Stimulated activated naive CD4-positive, alpha-beta T cell (primary cell): ENCODE measurements at places on chromosomes 5 and 9.

- DNase-seq = no peak
These were observed 354.6 kb downstream of the LRRC70 start for GRCh38 chr5:62933261-62933660.

- DNase-seq = no peak
These were observed 64.8 kb downstream of the CARTPT start for GRCh38 chr5:71783891-71784290.

GRCh38 chr9:38687992-38688391, 31.9 kb downstream of the FAM240B start:
- no peak for DNase-seq

DNA sequence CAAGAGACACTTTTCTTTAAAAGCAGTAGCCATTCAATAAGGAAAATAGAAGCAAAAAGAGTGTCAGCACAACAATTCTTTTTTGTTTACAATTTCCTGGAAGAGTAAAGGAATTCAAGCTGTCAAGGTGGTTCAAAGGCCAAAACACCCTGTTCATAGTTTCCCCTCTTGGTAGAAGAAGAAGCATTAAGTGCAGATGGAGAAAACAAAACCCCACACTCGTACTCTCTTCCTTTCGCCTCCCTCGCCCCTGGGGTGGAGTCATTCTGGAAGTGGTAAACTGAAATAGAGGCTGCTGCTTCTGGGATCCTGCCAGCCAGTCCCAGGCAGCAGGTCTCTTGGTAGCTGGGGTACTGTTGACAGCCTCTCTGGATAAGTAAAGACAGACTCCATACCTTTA, 105.0 kb downstream of the ANKRD55 start:
- DNase-seq = peak; percentile 32

- DNase-seq = no peak
These were observed 43.4 kb upstream of the PLPP6 start for GRCh38 chr9:4618700-4619099.

DNA sequence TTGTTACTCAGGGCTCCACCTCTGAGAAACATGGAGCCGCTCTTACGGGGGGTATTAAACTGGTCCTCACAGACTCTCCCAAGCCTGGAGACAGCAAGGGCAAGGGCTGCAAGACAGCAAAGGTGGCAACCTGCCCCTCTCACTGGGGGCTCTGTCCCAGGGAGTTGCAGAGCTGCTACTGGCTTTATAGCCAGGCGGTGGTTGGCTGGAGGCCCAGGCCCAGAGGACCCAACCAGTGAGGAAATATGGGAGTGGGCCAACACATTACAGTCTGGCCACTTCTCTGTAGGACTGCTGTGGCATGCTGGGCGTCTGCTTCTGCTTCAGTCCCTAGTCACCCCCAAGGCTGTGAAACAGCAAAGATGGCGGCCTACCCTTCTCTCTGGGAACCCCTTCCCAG, 597.2 kb downstream of the LRRC70 start:
- DNase-seq = no peak

DNA sequence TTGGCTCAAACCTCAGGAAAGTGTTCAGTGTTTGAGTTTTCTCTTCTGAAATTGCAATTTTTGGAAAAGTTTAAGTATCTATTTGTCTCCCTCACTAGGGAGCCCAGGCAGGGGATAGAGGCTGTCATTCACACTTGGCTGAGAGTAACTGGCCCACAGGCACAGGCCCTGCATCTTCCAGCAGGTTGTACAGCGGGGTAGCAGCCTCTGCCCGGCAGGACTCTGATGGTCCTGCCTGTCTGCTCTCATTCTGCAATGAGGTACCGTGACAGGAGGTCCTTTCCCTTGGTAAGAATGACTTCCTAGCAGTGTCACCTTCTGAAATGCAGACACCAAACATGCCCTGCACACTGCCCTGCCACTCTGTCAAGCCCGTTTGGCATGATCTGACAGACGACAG, 282.8 kb upstream of the DAP start:
- no peak for DNase-seq
